ENCODE measurements at places on chromosomes 3 and 15.

DNA sequence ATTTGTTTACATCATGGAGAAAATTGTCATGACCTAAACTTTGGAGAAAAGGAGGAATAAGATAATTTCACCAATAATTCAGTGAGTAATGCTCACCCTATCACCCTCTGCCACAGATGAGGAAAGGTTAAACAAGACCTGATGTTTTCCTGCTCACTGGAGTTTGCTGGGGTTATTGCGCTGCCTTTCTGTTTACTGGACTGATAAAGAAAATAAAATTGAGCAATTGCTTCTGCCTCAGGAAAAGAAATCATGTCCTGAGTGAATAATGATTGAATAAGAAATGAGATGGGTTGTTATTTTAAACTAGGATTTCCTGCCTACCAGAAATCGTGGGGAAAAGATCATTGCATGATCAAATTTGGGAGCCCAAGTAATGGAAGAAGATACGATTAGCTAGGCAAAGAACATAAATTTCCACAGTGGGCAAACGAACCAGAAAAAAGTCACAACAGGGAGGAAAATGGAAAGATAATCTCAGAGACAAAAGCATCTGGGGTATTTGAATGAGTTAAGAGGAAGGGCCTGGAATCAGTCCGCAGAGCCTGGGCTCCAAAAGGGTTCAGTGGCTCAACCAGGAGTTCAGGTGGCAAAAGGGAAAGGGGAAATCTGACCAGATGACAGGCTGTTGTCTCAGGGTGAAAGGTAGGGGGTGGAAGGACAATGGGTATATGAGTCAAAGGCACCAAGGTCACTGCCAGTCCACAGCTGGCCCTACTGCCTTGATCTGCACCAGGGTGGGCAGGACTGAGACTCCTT lies 146.8 kb downstream of the FAM43A start:
- DNase-seq: no peak

DNA sequence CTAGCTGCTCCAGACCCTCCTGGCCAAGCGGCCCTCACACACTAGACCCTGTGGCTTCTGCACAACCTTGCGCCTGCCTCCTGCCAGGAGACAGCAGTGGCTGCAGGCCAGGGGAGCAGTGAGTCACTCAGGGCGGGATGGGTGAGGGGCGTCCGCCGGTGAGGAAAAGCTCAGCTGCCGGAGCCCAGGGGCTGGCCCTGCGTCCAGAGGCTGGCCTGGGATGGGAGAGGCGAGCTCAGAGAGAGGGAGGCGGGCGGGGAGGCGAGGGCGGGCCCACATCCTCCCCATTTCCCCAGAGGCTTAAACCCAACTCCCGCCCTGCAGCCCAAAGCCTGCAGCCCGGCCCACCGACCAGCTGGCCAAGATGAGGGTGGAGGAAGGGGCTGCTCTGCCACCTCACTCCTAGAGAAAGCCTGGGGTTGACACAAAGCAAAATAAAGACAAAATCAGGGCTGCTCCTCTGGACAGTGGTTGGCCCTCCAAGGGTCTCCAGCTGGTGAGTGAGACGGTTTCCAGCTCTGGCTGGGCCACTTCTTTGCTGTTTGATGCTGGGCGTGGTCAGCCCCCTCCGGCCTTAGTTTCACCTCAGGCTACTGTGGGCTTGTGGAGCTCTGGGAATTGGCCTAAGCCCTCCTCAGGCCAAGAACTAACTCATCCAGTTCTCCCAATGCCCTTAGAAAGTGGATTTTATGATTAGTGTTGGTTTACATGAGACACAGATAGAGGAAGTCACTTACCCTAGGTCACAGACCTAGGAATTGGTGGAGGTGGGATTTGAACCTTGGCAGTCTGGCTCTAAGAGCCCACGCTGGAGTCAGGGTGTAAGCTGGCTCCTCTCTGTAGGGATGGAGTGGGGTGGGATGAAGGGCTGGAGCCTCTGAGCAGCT lies 50.6 kb downstream of the IQSEC1 start:
- no peak for DNase-seq

DNA sequence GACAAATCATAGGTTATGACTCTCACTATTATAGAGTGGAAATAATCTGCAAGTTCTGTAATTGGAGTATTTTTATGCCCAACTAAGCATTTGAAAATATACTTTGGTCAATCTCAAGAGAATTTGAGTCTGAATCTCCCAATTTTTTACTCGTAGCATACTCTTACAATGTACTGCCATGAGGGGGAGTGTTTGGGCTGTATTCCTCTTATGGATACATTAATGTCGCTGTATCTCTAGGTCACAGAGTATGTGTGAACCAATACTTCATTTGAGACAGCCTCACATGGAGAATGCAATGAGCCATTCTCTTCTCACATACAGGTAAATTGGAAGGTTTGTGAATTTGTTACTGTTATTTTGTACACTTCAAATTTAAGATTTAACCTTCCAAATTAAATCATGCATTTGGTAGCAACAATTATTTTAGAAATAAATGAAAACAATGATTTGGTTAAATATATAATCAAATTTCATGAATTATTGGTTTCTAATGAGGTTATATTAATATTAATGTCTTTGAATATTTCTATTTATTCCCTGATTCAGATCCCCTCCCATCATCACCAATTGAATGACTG lies 5.5 kb upstream of the CD200 start:
- DNase-seq: no peak

DNA sequence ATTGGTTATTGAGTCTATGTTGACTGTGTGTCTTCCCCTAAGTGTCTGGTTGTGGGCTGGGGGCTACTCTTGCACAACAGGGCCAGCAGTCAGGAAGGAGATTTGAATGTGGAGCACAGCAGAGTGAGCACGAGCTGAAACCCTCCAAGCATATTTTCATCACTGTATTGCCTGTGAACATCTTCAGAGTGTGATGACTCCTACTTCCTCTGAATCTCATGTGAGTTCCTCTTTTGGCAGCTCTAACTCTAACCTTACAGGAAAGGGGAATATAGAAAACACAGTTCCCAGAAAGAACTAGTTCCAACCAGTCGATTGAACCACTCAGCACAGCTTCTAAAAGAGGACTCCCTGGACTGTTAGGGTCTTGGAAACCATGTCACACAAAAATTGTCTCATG lies 211.6 kb downstream of the RAP2B start:
- DNase-seq: peak; percentile 29

- DNase-seq: no peak
These were observed 107.3 kb downstream of the HERC1 start for GRCh38 chr15:63726491-63726890.

GRCh38 chr15:96891046-96891445 lies 560.5 kb downstream of the NR2F2 start:
- no peak for DNase-seq

DNA sequence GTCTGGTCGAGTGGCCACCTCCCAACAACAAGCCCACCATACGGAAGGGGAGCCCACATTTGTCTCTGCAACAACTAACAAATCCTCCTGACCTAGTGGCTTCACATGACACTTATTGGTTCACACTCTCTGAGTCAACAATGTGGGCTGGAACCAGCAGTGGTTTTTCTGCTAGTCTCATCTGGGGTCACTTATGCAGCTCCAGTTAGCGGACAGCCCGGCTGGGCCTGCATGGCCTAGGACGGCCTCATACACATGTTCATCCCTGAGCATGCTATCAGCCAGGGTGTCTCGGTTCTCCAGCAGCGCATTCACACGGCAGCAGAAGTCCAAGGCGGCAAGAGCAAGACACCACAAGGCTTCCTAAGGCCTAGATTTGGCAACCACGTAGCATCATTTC lies 281.7 kb downstream of the XXYLT1 start:
- DNase-seq: no peak

DNA sequence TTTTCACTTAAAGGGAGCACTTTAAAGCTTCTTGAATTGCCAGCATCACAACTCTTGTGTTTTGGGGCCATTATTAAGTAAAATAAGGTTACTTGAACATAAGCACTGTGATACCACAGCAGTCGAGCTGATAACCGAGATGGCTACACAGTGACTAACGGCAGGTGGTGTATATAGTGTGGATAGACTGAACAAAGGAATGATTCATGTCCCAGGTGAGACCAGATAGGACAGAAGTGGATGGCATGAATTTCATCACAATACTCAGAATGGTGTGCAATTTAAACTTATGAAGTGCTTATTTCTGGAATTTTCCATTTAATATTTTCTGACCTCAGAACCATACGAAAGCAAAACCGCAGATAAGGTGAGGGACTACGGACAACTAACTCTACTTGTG lies 40.2 kb downstream of the PBRM1 start:
- DNase-seq: no peak

DNA sequence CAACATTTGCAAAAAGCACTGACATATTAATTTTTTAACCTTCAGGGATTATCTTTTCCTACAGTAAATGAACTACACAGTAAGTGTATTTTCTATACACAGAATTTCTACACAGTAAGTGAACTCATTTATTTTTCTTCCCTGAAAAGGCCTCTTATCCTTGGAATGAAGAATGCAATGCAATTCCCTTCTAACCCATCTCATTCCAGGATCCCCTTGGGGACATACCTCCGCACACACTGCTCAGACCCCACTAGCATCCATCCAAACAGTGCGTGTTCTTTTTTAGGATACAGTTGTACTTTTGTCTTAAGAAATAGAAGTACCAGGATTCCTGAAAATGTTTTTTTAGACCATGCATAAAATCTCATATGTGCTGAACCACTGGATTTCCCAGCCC lies 152.8 kb downstream of the UACA start:
- no peak for DNase-seq

DNA sequence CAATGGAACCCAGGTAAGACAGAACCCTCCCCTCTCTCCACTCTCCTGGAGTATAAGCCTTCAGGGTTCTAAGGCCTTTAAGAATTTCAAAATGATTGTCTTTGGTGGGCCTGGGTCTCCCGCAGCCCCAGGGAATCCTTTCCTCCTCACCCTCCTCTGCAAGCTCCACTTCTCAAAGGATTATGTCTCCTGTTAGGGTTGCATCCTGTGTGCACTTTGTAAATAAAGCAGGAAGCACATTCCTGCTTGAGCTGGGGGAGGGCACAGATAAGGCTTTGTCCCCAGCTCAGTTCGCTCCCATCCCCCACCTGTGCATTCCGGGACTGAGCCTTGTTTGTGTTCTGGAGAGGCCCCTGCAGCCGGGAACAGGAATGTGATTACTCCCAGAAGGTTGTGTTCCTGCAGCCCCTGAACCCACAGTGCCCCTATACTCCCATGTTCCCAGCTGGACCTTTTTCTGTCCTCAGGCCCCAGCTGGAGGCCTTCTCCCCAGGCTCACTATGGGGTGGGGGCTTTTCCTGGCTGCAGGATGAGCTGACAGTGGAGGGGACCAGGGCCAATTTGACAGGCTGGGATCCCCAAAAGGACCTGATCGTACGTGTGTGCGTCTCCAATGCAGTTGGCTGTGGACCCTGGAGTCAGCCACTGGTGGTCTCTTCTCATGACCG lies 9.5 kb downstream of the TYRO3 start:
- no peak for DNase-seq

DNA sequence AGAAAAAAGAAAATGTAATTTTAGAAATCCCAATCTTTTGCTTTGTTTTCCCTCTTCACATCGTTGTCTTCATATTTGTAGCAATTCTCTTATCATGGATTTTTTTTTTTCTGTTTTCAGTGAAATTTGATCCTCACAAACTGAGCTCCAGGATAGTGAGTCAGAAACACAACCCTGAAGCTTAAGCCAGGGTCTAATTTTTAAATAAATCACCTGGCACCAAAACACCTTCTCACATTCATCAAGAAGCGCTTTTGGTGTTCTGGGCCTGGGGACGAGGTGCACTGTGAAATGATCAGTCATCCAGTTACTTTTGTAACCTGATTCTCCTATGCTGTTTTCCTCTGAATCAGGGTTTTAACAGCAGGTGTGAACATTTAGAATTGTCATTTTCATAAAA lies 87.7 kb downstream of the REC114 start:
- no peak for DNase-seq

GRCh38 chr3:38164643-38164951 lies 740 bp upstream of the OXSR1 start:
- DNase-seq: no peak

GRCh38 chr3:123157598-123158287 lies 44.0 kb upstream of the SEC22A start:
- no peak for DNase-seq

GRCh38 chr3:14864131-14864530 lies 45.4 kb downstream of the FGD5 start:
- no peak for DNase-seq

DNA sequence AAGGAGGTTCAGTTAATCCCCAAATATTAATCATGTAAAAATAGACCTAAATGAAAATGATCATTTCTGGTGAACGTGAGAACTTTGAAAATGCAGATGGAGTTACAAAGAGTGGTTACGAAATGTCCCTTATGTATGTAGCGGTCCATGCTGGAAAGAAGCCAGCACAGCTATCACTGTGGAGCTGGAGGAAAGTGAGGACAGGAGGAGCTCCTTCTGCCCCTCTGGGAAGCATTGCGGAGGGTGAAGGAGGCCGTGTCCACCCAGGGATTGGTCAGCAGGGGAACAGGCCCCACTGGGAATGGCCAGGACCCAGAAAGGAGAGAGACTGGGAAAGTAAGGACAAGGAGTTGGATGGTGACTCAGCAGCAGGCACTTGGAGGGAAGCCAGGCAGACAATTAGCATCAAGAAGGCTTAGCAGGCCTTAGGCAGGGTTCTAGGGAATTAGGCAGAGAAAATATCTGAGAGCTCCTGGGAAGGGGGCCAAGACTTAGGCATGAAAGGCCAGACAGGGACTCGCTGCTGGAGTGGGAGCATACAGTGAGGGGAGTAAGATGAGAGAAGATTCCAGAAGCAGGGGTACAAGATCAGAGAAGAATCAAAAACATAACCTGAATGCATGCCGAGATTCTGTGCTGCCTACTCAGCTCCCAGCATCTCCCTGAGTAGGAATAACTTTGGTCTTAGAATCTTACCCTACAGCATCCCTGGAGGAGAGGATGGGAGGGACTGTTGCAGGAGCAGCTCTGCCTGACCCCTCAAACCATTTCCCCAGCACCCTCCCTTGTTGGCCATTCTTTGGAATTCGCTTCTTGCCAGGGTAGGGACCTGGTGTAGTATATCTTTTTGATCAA lies 171.0 kb upstream of the UMPS start:
- peak; percentile 26 for DNase-seq

DNA sequence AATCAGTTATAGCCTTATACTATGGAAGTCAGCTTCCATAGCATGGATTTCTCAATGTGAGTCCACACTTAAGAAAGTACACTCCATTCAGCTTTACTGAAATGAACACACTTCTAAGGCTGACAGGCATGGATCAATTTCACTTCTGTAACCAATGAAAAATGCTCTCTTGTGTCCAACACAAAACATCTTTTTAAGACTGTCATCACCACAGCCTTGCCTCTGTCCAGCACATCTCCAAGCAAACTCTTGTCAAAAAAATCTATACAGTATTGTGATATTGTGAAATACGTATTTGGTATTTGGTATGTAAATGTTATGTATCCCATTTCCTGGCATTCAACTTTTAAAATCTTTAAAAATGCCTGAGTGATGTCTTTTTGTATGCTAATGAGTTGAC lies 208.7 kb downstream of the RAP2B start:
- no peak for DNase-seq

DNA sequence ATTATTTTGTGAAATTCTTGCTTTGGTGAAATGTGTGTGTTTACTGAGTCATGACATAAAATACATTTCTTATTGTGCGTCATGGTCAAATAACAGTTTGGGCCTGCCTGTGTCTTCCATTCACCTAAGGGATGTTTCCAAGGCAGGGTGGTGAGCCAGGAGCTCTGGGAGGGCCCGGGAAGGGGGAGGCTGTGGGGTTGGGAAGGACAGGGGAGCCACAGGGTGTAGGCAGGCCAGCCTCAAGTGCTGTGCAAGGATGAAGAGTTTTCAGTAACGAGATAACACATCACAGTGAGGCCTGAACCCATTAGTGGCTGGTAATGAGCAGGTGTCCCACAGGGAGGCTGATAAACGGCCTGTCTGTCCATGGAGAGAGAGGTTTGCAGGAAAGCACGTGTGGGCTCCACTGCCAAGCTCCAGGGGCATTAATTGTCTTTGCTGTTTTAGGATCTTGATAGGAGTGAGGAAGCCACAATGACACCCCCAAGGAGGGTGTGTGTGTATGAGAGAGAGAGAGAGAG lies 35.6 kb upstream of the SEC13 start:
- no peak for DNase-seq
